ENCODE measurements at places on chromosomes 1 and 21.

DNA sequence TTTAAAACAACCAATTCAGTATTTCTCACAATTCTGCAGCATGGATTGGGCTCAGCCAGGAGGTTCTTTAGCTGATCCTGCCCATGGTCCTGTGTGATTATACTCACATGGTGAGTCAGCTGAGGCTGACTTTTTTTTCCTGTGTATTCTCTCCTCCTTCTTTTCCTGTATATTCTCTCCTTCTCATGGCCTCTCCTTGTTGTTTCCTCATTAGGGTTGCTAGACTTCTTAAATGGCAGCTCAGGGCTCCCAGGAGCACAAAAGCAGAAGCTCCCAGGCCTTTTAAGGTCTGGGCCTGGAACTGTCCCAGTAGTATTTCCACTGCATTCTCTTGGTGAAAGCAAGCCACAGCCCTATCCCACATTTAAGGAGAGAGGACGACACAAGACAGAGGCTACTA lies 26.8 kb downstream of the VANGL1 start:
- DNase-seq = no peak

- DNase-seq = no peak
These were observed 62.6 kb upstream of the ACOT11 start for GRCh38 chr1:54485416-54485815.

GRCh38 chr1:41296506-41296905 lies 54.4 kb upstream of the SCMH1 start:
- no peak for DNase-seq

DNA sequence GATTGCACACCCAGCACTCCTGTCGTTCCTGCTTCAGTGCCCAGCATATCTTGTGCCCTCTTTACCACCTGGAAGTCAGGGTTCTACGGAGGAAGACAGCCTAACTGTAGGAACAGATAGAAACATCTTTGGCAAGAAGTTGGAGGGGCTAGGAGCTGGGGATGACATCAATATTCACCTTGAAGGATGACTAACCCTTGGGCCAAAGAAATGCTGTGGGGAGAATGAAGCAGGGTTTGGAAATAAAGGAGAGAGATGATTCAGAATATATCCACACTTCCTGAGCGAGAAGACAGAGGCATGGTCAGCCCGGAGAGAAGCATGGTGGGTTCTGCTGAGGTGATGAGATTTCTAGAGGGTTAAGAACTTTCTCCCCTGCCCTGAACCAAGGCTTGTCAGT lies 4.6 kb upstream of the NKAIN1 start:
- no peak for DNase-seq

DNA sequence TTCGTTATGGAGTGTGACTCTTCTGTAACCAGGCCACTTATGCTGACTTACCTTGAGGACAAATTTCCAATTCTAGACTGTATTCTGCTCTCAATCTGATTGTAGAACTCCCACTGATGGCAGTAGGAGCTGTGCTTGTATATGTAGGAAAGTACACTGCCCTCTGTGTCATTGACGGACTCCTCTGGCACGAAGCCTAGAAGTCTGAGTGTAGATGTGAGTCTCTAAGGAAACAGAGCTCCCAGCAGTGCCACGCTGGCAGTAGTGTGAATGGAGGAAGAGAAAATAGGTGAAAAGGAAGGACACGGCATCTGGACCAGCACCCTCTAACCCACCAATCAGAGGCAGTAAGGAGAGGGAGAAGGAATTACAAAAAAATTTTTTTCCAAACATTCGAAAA lies 130.4 kb upstream of the ADGRL2 start:
- DNase-seq = no peak

DNA sequence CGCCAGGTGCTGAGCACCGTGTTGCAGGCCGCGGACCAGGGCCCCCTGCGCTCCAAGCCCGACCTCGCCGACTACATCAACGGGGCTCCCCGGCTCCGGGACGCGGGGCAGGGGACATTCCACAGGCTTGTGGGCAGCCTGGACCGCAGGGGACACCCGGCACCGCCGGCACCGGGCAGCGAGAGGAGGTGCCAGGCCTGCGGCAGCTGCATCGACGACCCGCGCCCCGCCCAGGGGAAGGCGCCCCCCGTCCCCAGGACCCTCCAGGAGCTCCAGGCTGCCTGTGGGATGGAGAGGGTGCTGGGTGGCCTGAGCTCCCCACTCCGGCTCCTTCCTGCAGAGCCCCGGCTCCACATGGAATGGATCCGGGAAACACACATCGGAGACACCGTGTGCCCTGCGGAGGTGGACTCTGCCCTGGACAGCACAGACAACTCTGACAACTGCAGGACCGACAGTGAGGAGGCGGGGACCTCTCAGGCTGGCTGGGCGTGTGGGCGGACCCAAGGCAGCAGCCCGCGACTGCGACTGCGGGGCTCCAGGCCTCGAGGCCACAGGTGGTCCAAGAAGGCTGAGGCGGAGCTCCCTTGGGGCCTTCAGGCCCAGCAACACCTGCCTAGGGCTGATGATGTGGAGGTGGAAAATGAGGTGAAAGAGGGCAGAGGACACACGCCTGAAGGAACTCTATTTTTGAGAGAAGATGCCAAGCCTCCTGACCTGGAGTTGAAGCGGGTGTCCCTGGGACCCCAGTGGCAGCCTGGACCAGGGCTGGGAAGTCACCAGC lies 22.8 kb downstream of the KIAA1614 start:
- DNase-seq = no peak

DNA sequence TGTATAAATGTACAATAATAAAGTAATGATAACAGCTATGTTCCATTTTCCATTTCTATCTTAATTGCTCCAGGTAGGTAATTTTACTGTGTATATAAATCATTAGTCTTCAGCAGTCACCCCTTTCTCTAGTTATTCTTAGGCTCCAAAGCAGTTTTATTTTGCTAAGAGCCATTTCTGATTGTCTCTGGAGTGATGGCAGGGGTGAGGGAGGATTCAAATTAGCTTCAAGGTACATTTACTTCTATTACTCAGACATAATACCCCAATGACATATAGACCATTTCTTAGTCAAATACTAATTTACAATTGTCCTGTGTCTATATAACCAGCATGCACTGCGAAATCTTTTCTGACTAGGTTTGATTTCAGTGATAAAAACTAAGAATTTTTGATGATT lies 663.4 kb upstream of the PRMT6 start:
- DNase-seq = no peak

- DNase-seq = no peak
These were observed 5.7 kb upstream of the ATG4C start for GRCh38 chr1:62778208-62778607.

GRCh38 chr1:162861101-162861500 lies at the start of gene CCDC190:
CCDC190 (minus strand) TSS chr1:162861175; CDS start chr1:162859646, 1,529 bp downstream.
- DNase-seq = no peak

DNA sequence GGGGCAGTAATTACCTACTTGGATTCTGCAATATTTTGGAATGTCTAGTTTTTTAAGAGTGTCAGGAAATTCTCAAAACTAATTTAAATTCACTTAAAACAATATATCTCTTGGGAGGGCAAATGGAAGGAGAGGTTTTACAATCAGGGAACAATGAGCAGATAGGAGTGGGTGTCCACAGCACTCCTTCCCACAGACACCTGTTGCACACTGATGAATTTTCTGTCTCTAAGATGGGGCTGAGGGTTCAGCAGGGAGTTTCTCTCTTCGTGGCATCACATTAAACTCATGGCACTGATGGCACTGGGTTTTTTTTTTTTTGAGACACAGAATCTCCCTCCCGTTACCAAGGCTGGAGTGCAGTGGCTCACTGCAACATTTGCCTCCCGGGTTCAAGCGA lies 5.5 kb downstream of the PHF13 start:
- no peak for DNase-seq

DNA sequence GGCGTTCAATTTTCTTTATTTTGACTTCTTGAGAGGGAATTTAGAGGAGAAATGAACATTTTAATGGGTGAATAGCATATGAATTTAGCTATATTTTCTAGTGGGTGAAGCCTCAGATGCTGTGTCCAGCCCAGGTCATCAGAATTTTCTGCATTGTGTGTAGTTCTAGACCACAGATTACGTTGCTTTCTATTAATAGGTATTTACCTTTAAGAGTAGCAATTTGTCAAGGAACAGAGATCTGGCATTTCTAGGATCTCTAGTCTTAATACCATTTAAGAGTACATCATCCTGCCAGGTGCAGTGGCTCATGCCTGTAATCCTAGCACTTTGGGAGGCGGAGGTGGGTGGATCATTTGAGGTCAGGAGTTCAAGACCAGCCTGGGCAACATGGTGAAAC lies 20.7 kb downstream of the TDRD5 start:
- no peak for DNase-seq

DNA sequence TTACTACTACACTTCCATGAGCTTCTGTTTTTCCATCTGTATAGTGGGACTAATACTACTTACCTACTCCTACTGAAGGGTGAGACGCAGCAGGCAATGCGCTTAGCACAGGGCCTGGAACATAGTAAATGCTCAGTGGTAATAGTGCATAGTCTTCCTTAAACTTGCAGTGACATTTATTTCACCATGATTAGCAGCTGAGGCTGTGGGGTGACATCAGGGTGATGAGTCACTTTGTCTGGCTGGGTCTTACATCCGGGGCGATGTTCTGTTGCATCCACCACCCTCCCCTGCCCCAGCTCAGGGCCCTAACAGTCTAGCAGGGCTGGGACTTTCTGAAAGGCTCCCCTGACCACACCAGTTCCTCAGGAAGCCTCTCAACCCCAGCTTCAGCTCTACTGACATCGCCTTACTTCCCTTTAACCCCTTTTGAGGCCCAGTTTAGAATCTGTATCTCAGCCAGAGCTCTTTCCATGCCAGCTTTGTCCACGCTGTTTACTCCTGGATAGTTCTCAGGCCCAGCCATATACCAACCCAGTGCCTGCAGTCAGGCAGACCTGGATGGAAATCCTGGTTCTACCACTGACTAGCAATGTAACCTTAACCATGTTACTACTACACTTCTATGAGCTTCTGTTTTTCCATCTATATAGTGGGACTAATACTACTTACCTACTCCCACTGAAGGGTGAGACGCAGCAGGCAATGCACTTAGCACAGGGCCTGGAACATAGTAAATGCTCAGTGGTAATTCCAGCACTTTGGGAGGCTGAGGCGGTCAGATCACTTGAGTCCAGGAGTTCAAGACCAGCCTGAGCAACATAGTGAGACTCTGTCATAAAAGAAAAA lies 66.3 kb downstream of the CD58 start:
- no peak for DNase-seq

DNA sequence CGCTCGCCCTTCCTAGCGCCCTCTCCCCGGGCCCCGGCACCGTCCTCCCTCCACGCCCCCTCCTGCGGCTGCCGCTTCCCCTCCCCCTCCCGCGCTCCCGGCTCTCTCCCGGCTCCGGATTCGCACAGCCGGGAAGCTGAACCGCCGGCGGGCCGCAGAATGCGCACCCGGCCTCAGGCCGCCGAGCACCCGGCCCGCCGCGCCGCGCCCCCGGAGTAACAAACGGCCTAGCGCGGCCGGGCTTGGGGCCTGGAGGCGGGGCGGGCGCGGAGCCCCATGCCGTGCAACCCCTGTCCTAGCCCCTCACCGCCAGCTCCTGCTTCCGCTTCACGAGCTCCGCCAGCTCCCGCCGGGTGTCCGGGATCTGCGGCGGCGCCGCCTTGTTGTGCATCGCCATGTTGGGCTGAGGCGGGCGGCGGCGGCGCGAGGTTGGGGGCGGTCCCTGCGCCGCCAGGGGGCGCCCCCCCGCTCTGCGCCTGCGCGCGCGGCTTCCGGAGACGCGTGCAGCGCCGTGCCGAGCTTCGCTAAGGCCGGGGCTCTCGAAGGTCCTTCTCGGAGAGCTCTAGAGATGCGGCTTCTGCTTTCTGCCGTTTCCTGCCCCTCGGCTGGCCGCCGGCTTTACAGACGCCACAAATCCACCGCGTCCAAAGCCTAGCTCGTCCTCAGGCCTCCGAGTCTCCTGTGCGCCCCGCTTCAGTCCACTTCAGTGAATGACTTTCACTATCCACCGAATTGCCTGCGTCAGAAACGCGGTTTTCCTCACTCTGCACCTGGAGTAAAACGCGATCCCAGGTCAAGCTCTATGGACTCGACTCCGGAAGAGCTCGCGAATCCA lies at the start of gene MEAF6:
Gene MEAF6 (minus strand): TSS at position 417 of the 835 bp plus-strand sequence. CDS start 20 bp downstream, at position 397.
- DNase-seq = peak; percentile 80

DNA sequence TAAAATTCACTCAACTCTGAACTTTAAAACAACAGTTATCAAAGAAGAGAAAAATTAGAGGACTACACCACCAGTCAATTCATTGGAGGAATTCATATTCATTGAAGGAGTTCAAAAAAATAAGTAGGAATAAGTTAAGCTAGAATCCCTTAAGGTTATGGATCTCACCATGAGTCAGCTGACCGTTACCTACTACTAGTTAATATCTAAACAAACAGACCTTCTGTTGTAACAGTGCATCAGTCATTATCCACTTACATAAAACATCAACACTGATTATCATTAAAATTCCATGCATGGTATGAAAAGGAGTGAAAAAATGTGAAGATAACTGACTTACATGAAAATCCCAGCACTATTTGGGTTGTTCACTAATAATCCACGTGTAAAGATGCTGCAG lies 44.9 kb downstream of the FOXJ3 start:
- DNase-seq = no peak

DNA sequence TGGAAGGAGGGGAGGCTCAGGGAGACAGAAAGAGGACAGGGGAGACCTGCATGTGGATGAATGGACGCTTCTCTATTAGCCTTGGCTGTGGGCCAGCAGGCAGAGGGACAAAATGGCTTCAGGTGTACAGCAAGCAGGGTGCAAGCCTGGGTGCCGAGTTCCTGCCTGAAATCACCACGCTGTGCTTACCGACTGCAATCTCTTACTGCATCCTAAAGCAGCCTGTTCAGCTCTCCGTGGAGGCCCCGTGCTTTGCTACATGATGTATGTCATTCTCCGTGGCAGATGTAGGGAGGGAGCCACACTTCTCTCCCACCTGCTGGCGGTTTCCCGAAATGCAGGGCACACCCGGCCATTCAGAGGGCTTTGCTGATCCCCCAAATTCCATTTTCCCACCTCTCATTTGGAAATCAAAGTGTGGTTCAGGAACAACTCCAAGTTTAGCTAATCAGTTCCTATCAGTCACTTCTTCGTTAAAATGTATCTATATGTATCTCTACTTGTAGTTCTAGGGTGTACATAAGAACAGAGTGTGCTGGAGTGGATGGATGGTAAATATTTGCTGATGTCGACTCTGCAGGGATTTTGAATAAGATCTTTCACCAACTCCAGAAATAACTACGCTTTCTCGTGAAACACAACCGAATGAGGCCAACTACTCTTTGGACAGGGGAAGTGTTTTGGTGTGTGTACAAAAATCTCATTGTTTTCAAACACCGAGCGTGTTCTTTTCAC lies 122.3 kb upstream of the BACE2 start:
- no peak for DNase-seq

DNA sequence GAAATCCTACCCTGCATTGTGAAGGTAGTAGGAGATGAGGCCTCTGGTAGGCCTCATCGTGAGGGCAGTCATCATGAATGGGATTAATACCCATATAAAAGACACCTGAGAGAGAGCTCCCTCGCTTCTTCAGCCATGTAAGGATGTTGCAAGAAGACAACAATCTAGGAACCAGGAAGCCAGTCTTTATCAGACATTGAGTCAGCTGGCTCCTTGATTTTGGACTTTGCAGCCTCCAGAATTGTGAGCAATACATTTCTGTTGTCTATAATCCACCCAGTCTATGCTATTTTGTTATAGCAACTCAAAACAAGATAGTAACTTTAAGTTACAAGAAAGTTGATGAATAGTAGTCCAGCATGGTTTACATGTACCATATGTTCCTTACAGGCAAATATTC lies 208.5 kb downstream of the KCNT2 start:
- DNase-seq = no peak

- DNase-seq = no peak
These were observed 142.9 kb downstream of the GLUL start for GRCh38 chr1:182248721-182249120.
